ENCODE measurements at places on chromosomes 12 and 14.

DNA sequence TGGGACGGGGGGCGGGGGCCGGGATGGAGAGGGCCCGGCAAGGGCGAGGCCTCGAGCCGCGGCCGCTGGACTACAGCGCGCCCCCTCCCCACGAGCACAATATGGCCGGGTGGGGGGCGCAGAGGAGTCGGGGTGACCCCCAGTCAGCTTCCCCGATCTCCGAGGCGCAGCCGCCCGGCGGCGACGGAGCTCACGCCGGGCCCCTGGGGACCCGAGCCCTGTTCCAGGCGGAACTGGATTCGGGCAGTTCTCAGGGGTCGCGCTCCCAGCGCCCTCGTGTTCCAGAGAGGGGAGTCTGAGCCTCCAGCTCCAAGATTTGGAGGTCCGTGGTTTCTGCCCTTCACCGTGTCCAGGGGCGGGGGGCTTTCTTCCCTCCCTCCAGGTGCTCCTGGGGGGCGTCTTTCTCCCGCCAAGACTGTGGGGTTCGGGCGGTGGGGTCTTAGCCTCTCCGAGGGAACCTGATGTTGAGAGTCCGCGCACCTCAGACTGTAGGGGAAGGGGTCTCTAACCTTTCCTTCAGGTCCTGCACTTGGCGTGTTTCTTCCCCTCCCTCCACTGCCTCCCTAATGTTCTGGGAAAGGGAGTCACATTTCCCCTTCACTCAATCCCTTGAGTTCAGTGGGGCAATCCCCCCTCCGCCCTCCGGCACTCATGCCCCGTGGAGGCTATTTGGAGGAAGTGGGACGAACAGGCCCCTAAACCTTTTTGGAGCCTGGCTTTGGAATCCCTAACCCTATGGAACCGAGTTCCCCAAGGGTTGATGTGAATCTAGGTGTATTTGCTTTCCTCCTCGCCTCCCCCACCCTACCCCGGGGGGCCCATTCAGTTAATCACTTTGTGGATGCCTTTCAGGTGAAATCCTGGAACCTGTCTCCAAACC is 584 bp downstream of the ACVR1B start:
- no peak for DNase-seq

GRCh38 chr12:50203691-50204090 is 36.5 kb upstream of the CERS5 start:
- no peak for DNase-seq

GRCh38 chr12:56408799-56409417 is 40.3 kb downstream of the TIMELESS start:
- DNase-seq, result no peak

DNA sequence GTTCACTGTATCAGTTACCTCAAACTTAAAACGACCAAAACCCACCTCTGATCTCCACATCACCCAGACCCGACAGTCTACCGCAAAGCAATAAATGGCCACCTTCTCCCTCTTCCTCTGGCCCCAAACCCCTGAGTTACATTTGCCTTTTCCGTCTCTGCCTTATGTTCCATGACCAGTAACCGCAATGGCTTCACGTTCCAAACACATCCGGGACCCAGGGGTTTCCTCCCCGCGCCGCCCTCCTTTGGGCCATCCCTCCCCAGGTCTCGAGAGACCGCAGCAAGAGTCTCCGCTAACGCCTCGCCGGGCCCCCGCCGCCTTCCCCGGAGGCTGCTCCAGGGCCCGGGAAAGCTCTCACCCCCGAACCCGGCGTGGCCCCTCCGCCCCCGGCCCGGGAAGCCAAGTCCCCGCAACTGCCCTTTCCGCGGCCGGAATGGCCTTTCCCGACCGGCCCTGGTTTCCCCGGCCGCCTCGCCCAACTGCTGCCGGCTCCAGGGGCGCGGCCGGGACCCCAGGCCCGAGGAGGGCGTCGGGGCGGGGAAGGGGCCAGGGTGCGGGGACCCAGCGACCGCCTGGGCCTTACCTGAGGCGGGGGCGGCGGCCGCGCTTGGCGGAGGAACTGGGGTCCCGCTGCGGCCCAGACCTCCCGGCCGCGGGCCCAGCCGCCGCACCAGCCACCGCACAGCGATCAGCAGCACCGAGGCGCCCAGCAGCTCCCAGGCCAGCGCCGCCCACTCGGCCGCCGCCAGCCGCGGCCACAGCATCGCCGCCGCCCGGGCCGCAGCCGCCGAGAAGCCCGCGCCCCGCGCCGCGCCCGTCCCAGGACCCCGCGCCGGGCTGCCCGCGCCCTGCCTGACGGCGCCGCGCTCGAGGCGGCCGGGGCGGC is at the start of gene ANKLE2:
TSS of gene ANKLE2 (minus strand) at position 801 of the 889 bp plus-strand sequence. CDS start at position 767, 34 bp downstream.
- peak; percentile 67 for DNase-seq

- DNase-seq, result no peak
Observed at GRCh38 chr12:2958432-2959191, 585 bp upstream of the TEAD4 start.

DNA sequence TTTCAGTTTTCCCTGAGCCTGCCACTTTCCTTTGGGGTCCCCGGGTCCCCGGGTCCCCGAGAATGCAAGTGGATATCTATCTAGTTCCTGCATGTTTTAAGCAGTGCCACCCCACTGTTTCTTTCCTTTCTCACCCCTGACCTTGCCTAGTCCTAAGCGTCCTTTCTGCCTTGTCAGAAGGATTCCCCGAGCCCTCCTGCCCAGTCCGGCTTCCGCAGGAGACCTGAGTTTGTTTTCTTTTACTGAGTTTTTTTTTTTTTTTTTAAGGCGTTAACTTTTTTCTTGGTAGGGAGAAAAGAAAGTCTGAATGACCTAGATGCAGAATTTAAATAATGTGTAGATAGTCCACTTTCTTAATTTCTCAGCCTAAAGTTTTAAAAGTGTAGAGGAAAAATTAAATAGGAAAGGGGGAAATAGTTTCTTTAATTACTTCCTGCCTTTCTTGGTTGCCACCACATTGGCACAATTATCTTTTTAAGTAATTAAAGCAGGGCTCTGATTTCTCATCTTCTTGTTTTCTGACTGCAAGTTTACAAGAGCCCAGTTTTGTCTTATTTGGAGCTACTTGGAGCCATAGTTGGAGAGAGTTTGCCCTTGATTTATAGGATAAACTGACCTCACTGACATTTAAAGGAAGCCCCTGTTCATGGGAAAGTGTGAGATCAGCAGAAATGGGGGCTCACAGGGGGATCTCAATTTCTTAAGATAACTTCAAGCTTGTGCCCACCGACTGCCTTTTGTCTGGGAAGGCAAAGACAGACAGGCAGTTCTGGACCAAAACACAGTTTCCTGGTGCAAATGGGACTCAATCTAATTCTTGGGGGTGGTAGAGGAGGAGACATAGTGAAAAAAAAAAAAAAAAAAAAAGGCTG is 2.9 kb downstream of the PAX9 start:
- DNase-seq, result no peak

DNA sequence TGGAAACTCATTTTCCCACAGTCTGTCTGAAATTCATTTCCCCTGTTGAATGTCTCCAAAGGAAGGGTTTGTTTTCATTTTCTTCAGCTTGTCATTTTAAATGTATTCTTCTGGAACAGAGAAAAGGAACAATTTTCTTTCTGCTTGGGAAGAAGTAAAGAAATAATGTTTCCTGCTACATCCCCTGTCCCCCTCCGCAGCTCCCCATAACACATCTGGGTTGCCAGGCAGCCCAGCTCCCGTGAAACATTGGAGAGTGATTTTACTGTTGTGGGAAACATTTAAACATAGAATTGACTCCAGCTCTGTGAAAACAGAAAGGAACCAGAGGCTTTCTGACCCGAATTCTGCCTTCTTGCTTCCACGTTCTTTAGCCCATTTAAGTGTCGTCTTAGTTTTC is 159.5 kb downstream of the TMEM132C start:
- no peak for DNase-seq

GRCh38 chr12:74538491-74539258 is 1.0 kb downstream of the ATXN7L3B start:
- no peak for DNase-seq

- no peak for DNase-seq
Observed at GRCh38 chr14:54489318-54489683, 521 bp upstream of the GMFB start.

- DNase-seq, result no peak
Observed at GRCh38 chr14:91364524-91365270, 52.9 kb downstream of the CCDC88C start.

Data from stimulated activated CD8-positive, alpha-beta memory T cell treated with anti-CD3 and anti-CD28 coated beads, Interleukin-2, amount 100 ng/mL, for 1 hour (primary cell).